ENCODE measurements at places on chromosomes 11 and 22.

- DNase-seq = no peak
Measured at GRCh38 chr11:70463478-70464255, 65.3 kb downstream of the CTTN start.

- DNase-seq = no peak
Measured at GRCh38 chr11:78828676-78829075, 254.0 kb upstream of the NARS2 start.

DNA sequence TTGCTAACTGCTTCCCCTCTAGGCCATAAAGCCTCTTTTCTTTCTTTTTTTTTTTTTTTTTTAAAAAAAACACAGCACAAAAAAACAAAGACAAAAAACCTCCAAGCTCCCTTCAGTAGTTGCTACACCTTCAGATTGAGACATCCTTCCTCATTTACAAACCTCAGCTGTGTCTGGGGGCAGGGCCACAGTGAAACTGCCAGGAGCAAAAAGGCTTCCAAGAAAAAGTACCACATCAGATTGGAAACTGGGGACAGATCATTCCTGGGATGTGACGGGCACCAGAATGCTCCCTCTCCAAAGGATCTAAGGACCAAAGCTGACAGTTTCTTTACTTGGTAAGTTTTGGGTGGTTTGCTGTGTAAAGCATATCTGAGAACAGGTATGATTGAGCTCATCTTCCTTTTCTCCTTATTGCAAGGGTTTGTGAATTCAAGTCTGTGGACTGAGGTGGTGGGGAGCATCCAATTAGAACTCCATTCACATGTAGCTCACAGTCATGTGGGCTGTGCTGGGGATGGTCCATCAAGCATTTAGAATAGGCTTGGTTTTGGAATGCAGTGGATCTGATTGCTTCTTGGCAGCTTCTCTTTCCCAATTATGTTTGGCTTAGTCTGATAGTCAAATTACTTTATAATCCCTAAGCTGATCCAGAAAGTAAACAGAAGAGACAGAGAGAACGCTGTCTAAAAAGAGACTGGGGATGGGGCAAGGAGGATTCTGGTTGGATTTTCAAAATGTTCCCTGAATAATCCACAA, 705 bp downstream of the BBOX1 start:
- DNase-seq = no peak

DNA sequence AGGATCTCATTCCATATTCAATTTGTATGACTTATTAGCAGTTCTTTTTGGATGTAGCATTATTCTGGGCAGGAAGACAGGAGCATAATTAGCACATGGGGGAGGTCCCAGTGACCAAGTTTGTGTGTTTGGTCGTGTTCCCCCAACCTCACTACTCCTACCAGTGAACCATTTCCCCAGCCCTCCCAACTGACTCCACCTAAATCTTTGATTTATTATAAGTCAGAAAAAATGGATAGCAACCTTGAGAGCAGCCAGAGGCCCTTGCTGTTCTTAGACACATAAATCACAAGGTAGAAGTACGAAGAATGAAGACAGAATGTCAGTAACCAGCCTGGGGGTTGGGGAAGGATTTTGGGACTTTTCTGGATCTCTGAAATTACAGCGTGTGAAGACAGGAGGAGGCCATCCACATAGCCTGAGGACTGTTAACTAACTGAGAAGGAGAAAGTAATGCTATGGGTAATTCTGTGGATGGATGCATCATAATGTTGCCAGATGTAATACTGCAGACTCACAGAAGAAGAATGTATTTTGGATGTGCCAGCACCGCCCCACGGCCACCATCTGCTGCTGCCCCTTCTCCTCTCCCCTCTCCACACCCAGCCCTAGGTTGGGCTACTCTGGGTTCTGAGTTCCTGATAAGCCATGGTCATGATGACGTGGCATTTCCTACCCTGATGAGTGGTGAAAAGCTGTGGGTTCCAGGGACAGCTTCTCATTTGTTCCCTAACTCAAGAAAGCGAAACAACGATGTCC, 124.3 kb upstream of the TTC12 start:
- no peak for DNase-seq

GRCh38 chr22:47837703-47838102, 1075.3 kb downstream of the TBC1D22A start:
- DNase-seq = peak; percentile 6

GRCh38 chr11:67117672-67118180, 1.3 kb upstream of the KDM2A start:
- no peak for DNase-seq

DNA sequence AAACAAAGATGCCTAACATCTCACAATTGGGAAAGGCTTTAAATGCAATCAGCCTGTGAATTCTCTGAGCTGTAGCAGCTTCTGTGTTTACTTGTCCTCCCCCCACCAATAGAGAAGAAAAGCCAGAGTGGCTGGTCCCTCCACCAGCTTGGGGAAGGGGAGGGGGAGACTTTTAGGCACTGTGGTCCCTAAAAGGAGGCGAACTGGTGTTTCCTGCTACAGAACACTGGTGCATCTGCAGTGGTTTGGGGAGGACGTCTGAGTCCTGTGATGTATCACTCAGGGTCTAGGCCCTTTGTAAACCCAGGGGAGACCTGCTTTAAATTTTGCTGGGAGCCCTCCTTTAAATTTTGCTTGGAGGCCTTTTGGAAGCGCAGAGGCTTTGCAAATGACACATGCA, 16.9 kb downstream of the TNRC6B start:
- no peak for DNase-seq

Measured in NCI-H1436 (cell line).